Left ventricle myocardium inferior (tissue), 1 donor: ENCODE measurements at places on chromosomes 3 and 15. TPM values are rescaled to one million over a fixed set of nuclear protein-coding genes. Genes with fewer than 3 reads are reported as not detected.

DNA sequence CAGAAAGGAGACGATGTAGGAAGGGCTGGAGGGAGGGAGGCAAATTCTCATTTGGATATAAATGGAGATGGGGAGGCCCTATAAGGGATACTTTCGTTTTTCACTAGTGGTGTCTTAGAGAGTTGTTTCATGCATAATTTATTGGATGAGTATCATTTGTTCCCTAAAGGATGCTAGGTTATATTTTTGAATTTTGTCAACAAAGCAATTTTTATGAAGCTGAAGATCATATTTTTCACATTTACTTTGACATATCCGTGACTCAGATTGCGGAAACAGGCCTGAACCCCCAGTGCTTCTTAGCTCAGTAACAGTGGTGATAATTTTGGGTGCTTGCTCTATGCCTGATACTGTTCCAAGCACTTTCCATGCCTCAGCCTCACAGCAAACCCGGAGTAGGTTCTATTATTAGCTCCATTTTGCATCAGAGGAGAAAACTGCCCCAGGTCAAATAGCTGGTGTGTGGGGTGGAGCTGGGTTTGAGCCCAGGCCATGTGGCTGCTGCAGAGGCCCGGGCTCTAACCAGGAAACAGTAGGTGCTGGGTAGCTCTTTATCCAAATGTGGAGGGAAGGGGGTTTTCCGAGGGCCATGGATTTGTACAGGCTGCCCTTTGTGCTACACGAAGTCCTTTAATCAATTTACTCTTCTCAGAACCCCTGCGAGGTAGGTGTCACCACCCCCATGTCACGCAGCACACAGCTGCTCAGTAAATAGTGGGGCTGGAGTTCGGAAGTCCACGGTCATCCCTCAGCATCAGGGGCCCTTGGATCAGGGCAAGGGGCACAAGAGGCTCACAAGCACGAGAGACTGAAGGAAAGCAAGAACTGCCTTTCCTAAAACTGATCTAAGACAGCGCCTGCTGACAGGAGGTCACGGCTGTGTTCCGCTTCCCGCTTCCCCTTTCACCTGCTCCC lies 99.1 kb downstream of the SLC49A4 start:
- peak; percentile 36 for DNase-seq

FAM81A gene
- total RNA-seq = 2.9 TPM

GRCh38 chr3:159818399-159818798 lies 170.2 kb upstream of the IL12A start:
- peak; percentile 57 for DNase-seq

HMCES gene
- total RNA-seq = 38.5 TPM

- no peak for DNase-seq
These were observed 394.9 kb downstream of the PTPRG start for GRCh38 chr3:61956236-61956635.

DNA sequence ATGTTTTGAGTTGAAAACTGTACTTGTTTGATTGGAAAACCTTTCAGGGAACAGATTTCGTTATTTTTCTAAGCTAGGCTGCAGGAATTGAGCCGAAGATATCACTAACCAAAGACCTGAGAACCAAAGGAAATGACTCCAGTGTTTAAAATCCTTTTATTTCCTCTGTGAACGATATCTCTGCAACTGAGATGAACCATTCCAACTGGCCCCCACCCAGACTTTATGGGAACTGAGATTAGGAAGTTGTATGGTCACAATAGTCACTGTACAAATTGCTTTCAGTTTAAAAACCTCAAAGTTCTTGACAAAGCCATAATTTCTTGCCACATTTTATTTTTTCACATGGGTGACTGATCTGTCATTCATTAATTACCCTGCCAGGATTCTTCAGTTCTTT lies 232.4 kb downstream of the RBMS3 start:
- no peak for DNase-seq

GRCh38 chr3:111260878-111261277 lies 189.3 kb downstream of the NECTIN3 start:
- no peak for DNase-seq

GRCh38 chr15:52419494-52419893 lies 109.2 kb downstream of the MYO5A start:
- no peak for DNase-seq

SCAANT1 gene
- total RNA-seq = not detected

- no peak for DNase-seq
These were observed 608 bp upstream of the SLC6A6 start for GRCh38 chr3:14401692-14402303.

CPA3 gene
- 1.4 TPM for total RNA-seq

PLA2G4B gene
- total RNA-seq = 3.8 TPM

DNA sequence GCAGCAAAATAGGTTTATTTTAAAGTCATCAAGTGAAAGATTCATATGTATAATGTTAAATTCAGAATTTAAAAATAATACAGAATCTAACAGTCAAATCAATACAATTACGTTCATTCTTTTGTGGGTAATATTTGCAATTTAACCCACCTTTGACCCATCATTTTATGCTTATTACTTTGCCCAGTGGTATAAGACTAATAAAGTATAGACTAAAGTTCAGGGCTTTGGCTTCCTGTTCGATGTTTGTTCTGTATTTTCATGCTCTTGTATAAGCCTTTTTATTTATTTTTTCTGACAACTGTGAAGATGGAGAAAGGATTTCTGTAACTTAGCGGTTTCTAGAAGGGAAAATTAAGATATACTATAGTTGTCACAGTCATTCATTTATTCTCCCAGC lies 44.3 kb upstream of the EIF3J start:
- no peak for DNase-seq

DNA sequence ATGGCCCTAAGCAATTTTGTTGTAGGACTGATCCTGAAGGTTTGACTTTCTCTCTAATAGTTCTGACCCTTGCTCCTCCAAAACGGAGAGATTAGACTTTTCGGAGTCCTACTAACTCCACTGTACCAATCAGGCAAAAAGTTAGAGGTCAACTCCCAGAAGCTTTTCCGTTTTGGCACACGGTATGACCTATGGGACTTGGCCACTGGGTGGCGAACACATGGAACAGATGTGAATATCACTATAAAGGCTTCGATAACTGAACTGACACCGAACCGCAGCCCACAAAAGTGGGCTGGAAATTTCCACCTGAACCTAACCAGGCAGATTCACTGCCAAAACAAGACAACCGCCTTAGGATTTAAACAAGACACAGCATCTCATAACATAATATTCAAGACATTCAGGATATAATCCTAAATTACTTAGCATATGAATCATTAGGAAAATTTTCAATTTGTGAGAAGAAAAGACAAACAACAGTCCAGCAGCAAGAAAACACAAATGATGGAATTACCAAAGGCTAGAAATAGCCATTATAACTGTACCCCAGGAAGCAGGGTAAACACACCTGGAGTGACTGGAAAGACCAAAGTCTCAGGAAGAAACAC lies 12.2 kb upstream of the TM2D3 start:
- DNase-seq = no peak

GRCh38 chr15:47607695-47608094 lies 109.6 kb upstream of the SEMA6D start:
- no peak for DNase-seq

CADPS gene
- 25.0 TPM for total RNA-seq

- no peak for DNase-seq
These were observed 102.4 kb upstream of the EOMES start for GRCh38 chr3:27824312-27825200.
